ENCODE measurements at places on chromosomes 13 and 19. TPM values are rescaled to one million over a fixed set of nuclear protein-coding genes. Genes with fewer than 3 reads are reported as not detected.

- no peaks in the 10 kb centered on the region for H3K27me3 ChIP-seq
- DNase-seq: no peak
- no peak overlapping the region for H3K27ac ChIP-seq
- peaks cover 89% of the 10 kb centered on the region for H3K4me1 ChIP-seq
- H3K4me3 ChIP-seq: no peak overlapping the region
These were observed 7.2 kb downstream of the RAB20 start for GRCh38 chr13:110554227-110554836.

DNA sequence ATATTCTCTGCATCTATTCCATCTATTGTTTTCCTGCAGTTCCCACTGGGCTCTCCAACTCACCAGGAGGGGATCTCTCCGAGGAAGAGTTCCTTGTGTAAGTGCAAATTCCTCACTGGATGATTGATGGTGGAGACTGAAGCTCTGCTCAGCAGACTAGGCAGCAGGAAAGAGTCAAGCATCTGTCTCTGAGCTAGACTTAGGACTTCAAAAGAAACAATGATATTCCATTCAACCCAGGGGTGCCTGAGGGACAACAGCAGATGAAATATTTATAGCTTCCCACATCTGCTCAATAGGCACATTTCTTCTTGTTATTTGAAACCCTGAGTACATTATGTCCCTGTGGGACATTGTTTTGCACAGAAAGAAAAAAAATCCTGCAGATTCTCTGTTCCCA is at the start of the genes OR7A5 and OR7C1:
Gene OR7A5 (minus strand): TSS at position 175 of the 400 bp plus-strand sequence. CDS start 6,944 bp downstream, outside the sequence.
Gene OR7C1 (minus strand): TSS at position 175 of the 400 bp plus-strand sequence. CDS start 35,049 bp downstream, outside the sequence.
- H3K4me3 ChIP-seq: no peak within 1 kb of the TSS
- no peak for DNase-seq
- no peak within 1 kb of the TSS for H3K27ac ChIP-seq
- no peaks in the 10 kb centered on the region for H3K36me3 ChIP-seq
- H3K4me1 ChIP-seq: no peaks in the 10 kb centered on the region

GRCh38 chr13:43126420-43126819 is 103.0 kb downstream of the DNAJC15 start:
- no peaks in the 10 kb centered on the region for H3K4me1 ChIP-seq
- H3K36me3 ChIP-seq: no peaks in the 10 kb centered on the region
- no peak overlapping the region for H3K27ac ChIP-seq
- no peaks in the 10 kb centered on the region for H3K27me3 ChIP-seq
- DNase-seq: no peak
- H3K4me3 ChIP-seq: no peak overlapping the region

GRCh38 chr19:48203222-48203793 is 32.8 kb downstream of the ZSWIM9 start:
- DNase-seq: no peak
- H3K4me1 ChIP-seq: peaks cover 10% of the 10 kb centered on the region
- peaks cover 9% of the 10 kb centered on the region for H3K36me3 ChIP-seq
- peak overlapping the region; percentile 73 for H3K27ac ChIP-seq
- no peaks in the 10 kb centered on the region for H3K27me3 ChIP-seq

DNA sequence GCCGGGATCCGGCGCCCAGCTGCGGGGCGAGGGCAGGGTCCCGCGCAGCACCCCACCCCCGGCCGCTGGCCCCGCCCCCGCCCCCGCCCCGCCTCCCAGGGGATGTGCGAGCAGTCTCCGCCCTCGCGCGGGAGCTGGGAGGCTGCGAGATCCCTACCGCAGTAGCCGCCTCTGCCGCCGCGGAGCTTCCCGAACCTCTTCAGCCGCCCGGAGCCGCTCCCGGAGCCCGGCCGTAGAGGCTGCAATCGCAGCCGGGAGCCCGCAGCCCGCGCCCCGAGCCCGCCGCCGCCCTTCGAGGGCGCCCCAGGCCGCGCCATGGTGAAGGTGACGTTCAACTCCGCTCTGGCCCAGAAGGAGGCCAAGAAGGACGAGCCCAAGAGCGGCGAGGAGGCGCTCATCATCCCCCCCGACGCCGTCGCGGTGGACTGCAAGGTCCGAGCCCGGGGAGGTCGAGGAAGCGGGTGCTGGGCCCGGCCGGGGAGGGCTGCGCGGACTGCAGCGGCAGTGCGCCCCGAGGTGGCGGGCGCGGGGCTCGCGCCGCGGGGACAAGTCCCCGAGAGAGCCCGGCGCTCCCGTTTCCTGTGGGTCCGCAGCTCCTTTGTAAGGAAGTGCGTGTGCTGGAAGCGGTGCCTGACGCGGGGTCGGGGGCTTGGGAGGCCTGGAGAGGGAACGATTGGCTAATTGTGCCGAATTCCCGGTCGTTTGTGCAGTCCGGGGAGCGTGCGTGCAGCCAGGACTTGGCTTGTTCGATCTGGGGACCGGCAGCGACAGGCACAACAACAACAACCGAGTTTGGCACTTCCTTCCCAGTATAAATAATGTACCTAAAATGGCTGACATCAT is at the start of gene ITM2B:
Gene ITM2B (plus strand): TSS at position 161 of the 843 bp plus-strand sequence. CDS start 155 bp downstream, at position 316.
- DNase-seq: peak; percentile 62
- H3K27ac ChIP-seq: peak within 1 kb of the TSS; percentile 100

DNA sequence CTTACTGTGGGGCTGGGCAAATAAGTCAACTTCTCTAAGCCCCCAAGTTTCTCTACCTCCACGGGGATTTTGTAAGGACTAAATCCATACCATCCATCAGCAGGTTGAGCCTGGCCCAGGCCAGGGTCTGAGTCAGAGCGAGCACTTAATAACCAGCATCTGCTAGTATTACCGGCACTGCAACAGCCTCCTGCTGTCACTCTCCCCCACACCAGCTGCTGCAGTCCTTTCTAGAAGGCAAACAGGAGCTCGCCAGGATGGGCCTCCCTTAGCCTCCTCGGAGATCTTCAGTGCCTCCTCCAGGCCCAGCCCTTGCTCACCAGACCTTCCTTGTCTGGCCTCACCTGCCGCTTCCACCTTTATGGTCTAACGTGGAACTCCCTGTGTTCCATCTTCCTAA is 3.2 kb downstream of the NAPA start:
- H3K27me3 ChIP-seq: no peaks in the 10 kb centered on the region
- DNase-seq: no peak
- peaks cover under 1% of the 10 kb centered on the region for H3K36me3 ChIP-seq
- H3K4me1 ChIP-seq: peaks cover 84% of the 10 kb centered on the region
- no peak overlapping the region for H3K4me3 ChIP-seq

DNA sequence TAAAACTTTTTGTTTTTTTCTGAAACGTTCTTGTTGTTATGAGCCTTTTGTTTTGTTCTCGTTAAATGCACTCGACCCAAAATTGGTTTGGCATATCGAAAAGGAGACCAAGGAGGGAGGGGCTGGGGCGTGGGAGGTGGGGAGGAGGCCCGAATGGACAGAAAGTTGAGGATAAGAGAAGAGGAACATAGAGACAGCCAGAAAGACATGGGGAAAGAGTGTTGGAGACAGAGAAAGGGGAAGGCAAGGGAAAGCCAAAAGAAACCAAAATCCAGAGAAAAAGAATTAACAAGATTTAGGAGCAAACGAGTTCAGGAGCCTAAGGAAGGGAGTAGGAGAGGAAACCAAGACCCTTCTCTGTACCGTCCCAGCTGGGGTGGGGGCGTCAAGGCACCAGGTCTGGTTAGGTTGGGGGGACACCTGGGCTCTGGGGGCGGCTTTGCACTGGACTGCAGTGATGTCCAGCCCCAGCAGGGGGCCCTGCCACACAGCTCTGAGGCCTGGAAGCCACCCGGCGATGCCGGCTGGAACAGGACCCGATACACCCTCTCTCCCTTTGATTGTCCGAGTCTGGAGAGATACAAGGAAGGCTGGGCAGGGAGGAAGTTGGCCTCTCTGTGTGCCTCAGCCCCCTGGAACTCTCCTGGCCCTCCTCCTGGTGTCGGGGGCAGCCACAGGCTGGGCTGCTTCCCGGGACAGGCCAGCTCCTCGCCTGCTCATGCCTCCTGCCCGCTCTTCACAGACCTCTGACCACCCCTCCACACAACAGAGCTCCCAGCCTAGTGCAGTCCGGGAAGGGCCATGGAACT is 11.6 kb upstream of the ASF1B start:
- no peaks in the 10 kb centered on the region for H3K36me3 ChIP-seq
- H3K27me3 ChIP-seq: no peaks in the 10 kb centered on the region
- peak; percentile 51 for DNase-seq
- peaks cover 44% of the 10 kb centered on the region for H3K4me1 ChIP-seq
- H3K4me3 ChIP-seq: no peak overlapping the region

DNA sequence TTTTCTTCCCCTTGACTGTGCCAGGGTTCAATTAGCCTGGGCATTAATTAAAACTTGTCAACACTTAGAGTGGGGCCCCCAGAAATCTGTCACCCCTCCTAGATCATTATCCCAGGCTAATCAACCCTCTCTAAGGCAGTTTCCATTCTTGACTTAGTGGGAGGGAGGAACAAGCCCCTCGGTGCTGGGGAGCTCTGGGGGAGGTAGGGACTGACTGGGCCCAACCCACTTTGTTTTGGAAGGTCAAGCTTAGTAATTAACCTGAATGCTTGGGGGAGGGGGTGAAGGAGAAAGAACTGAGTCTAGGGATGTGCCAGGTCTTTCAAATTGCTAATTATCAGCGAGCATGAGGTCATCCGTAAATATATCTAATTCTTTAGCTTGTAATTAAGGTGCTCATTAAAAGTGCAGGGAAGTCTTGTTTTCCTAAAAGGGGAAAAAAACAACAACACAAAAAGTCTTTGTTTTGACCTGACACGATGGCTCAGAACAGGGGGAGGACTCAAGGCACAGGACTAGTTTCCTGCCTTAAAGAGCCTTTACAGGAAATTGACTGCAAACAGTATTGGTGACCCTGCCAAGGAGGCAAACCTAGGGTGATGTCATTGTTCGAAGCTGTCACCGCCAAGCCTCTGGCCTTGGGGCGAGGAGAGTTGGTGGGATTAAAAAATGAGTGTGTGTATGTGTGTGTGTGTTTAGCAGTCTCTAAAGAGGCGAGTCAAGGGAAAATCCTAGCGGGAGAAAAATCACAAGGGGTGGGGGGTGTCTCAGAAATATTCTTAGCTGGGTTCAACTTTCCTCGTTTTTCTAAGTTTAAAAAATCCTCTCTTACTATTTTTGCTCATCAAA is 19.4 kb downstream of the ACTN4 start:
- no peaks in the 10 kb centered on the region for H3K36me3 ChIP-seq
- peak overlapping the region; percentile 92 for H3K27ac ChIP-seq
- DNase-seq: no peak

- DNase-seq: no peak
- H3K27ac ChIP-seq: peak overlapping the region; percentile 22
- H3K27me3 ChIP-seq: no peaks in the 10 kb centered on the region
- H3K36me3 ChIP-seq: no peaks in the 10 kb centered on the region
- peaks cover 74% of the 10 kb centered on the region for H3K4me1 ChIP-seq
- no peak overlapping the region for H3K4me3 ChIP-seq
These were observed 40.5 kb downstream of the ACTN4 start for GRCh38 chr19:38687837-38688378.

DNA sequence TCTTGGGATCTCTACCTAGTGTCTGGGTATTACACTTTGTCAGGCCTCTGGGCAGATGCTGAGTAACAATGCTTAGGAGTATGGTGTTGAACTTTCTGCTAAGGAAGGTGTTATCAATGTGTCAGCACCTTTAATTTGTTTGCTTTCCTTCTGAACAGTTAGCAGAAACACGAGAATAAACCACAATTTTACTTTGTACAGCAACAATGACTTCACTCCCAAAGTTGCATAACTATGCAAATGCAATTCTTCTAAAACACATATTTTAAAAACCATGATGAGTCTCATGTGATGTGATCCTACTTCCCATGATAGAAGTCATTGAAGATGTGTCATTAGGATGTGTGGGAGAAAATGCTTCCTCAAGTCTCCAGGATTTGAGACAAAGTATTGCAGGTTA is 155.0 kb downstream of the POSTN start:
- H3K4me1 ChIP-seq: no peaks in the 10 kb centered on the region
- no peaks in the 10 kb centered on the region for H3K36me3 ChIP-seq
- no peaks in the 10 kb centered on the region for H3K27me3 ChIP-seq
- no peak for DNase-seq
- no peak overlapping the region for H3K27ac ChIP-seq
- no peak overlapping the region for H3K4me3 ChIP-seq

GRCh38 chr19:56066152-56067023 is 54.7 kb downstream of the ZNF787 start:
- H3K4me1 ChIP-seq: no peaks in the 10 kb centered on the region
- DNase-seq: no peak
- no peaks in the 10 kb centered on the region for H3K36me3 ChIP-seq
- H3K4me3 ChIP-seq: no peak overlapping the region
- no peak overlapping the region for H3K27ac ChIP-seq

GRCh38 chr19:9115307-9115813 is at the start of gene OR7G1:
TSS of gene OR7G1 (minus strand) at chr19:9115763. CDS start at chr19:9115763, 0 bp downstream.
- H3K36me3 ChIP-seq: no peaks in the 10 kb centered on the region
- H3K27ac ChIP-seq: no peak within 1 kb of the TSS
- no peak within 1 kb of the TSS for H3K4me3 ChIP-seq
- H3K4me1 ChIP-seq: no peaks in the 10 kb centered on the region
- H3K27me3 ChIP-seq: no peaks in the 10 kb centered on the region

DNA sequence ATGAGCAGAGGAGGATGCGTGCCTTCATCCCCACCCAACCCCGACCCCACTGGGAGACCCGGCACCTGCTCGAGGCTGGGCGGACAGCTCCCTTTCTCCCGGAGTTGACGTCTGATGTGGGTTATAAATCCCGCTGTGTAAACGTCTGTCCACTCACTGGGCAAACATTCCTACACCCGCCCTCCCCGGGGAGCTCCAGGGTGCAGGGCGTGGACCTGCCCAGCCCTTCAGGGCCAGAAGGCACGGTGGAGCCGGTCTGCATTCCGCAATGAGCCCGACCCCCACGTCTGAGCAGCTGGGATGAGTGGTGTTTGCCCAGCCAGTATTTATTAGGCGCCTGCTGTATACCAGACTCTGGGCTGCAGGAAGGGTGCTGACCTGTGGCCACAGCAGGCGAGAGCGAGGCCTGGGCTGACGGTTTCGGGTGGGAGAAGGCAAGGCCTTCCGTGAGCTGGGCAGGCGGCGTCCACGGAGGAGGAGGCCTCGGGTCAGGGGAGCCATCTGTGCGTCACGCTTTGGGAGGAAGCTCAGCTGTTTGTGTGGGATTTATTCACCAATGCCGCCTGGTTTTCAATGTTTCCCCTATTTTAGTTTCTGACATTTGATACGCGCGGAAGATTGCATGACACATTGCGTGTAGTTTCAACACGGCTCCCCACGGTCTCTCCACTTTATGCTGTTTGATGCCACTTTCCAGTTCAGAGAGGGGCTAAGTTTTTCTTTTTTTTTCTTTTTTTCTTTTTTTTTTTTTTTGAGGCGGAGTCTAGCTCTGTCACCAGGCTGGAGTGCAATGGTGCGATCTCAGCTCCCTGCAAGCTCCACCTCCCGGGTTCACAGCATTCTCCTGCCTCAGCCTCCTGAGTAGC is 2.0 kb downstream of the MISP start:
- peak; percentile 57 for DNase-seq
- no peak overlapping the region for H3K4me3 ChIP-seq
- peaks cover 7% of the 10 kb centered on the region for H3K36me3 ChIP-seq
- no peaks in the 10 kb centered on the region for H3K4me1 ChIP-seq
- peak overlapping the region; percentile 76 for H3K27ac ChIP-seq

GRCh38 chr13:100483139-100483538 is 105.5 kb downstream of the GGACT start:
- no peak for DNase-seq
- no peaks in the 10 kb centered on the region for H3K36me3 ChIP-seq
- peaks cover 7% of the 10 kb centered on the region for H3K4me1 ChIP-seq

Gene HIPK4
- not detected for total RNA-seq

Gene TEKTIP1
- total RNA-seq: 2.4 TPM

Gene ACER1
- not detected for total RNA-seq

Gene GIPC3
- total RNA-seq: 2.4 TPM

Gene PLEKHF1
- 52.2 TPM for total RNA-seq

Data from tibial nerve (tissue), 4 donors.